ENCODE measurements at places on chromosomes 6 and 20.

GRCh38 chr6:10554826-10555225, 33.7 kb downstream of the GCNT2 start:
- DNase-seq, result no peak

GRCh38 chr6:123434186-123434585, 202.6 kb downstream of the TRDN start:
- no peak for DNase-seq

GRCh38 chr6:56827908-56828649, 126.8 kb upstream of the BEND6 start:
- DNase-seq, result no peak

DNA sequence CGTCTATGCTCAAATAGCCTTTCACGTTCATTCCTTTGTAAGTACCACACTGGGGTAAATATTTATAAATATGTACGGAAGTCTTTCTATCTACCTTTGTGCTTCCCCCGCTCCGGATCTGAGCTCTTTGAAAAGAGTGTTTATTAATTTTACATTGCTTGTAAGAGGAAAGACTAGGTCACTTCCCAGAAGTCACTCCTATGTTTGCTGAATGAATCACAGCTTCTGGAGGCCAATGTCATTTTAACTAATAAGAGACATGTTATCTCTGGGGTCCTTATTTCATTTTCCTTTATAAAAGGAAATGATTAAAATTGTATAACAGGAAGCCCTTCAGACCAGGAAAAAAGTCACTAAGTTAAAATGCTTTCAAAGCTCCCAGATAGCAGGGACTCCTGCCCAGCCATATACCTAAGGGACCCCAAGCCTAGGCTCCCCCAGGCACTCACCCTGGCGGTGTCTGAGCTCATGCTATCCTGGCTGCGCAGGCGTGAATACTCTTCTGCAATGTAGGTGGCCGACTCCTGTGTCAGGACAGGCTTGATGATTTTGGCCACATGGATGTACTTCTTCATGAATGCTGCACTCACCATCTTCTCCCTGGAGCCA, 12.6 kb downstream of the MCM3 start:
- DNase-seq, result no peak

Measured in NCI-H1092 treated with DMSO at 0.1 percent for 48 hours (cell line).